Stimulated activated CD8-positive, alpha-beta memory T cell treated with anti-CD3 and anti-CD28 coated beads, Interleukin-2, amount 100 ng/mL, for 1 hour (primary cell): ENCODE measurements at places on chromosomes 1 and 21.

GRCh38 chr1:87684194-87684593 is 355.5 kb downstream of the LMO4 start:
- peak; percentile 0 for DNase-seq

GRCh38 chr1:18693256-18694098 is 62.8 kb downstream of the PAX7 start:
- no peak for DNase-seq

- no peak for DNase-seq
These were observed 7.4 kb downstream of the GPR25 start for GRCh38 chr1:200880212-200880611.

GRCh38 chr1:91500756-91501522 is at the start of gene CDC7:
TSS of gene CDC7 (plus strand) at chr1:91500851. CDS start at chr1:91501717, 866 bp downstream.
- peak; percentile 71 for DNase-seq

GRCh38 chr1:156376958-156377919 is 8.2 kb downstream of the RHBG start:
- no peak for DNase-seq

DNA sequence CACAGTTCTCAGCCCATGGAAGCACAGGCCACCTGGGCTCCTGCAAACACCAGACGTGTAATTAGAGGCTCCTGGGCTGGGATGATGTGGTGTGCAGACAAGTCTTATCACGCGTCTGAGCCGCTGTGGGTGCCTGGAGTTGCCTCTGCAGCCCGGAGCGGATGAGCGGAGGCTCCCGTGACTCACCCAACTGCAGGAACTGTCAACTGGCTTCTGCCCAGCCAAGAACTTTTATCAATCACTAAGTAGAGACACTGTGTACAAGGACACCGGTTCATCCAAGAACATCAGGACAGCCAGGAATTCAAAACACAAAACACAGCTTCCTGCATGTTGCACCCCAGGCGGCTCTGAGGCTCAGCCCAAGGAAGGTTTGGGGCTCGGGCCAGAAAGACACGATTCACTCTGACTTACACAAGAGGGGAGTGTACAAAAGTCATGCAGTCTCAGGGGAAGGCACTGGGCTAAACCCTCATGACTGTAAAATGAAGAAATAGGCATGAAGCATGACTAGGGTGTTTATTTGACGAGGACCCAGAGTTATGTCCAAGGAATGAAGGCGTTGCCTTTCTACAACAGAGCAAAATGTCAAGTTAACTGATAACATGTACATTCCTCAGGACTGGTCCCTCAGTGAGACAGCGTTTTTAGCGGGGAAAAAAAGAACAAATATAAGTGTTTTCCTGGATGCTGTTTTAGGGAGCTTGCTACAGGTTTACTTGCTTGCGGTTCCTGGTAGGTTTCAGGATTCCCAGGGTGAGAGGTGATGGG is 21.1 kb downstream of the ERRFI1 start:
- no peak for DNase-seq

DNA sequence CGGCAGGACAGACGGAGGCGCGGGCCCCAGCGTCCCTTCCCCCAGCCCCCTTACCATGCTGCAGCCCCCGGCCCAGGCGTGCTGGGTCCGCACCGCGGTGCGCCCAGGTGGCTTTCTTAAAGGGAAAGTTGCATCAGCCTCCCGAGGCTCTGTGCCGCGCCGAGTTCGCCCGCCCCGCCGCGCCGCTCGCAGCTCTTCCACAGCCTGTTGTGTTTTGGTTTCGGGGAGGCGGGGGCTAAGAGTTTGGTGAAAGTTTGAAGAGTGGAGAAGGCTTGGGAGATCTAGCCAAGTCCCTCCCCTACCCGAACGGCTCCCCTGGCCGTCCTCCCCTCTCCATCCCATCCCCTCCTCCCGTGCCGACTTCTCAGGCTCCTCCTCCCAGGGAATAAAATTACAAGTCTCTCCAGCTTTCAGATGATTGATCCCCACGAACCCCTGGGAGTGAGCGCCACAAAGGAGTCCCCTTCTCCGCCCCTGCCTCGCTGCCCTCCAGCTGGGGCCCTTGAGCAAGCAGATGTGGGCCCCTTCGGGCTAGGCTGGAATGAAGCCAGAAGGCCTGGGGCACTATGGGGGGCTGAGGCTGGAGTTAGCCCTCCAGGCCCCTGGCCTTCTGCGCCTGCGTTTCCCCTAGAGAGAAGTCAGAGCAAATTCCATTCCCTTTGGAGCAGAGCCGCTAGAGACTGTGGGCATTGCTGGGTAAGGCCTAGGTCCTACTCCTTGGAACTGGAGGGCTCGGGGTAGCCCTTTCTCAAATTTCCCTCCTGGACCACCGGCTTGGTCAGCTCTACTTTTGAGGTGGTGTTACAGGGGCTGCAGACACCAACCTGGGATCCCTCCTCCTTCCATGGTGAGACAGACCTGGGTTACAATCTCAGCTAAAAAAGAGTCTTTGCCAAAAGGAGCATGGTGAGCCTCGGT is at the start of gene SLC6A9:
SLC6A9 (minus strand) TSS at position 211 of the 918 bp plus-strand sequence. CDS start 7,185 bp downstream, outside the sequence.
- DNase-seq = no peak

- no peak for DNase-seq
These were observed 127.1 kb upstream of the CACYBP start for GRCh38 chr1:174872615-174873058.

GRCh38 chr1:7474786-7475502 is 296.2 kb upstream of the VAMP3 start:
- DNase-seq = no peak
